Cortex of kidney (tissue), 1 donor: ENCODE measurements at places on chromosomes 2 and 18.

GRCh38 chr2:202821206-202822160, 50.1 kb downstream of the ICA1L start:
- no peak for DNase-seq

GRCh38 chr2:218217360-218218267, 625 bp downstream of the ARPC2 start:
- no peak for DNase-seq

DNA sequence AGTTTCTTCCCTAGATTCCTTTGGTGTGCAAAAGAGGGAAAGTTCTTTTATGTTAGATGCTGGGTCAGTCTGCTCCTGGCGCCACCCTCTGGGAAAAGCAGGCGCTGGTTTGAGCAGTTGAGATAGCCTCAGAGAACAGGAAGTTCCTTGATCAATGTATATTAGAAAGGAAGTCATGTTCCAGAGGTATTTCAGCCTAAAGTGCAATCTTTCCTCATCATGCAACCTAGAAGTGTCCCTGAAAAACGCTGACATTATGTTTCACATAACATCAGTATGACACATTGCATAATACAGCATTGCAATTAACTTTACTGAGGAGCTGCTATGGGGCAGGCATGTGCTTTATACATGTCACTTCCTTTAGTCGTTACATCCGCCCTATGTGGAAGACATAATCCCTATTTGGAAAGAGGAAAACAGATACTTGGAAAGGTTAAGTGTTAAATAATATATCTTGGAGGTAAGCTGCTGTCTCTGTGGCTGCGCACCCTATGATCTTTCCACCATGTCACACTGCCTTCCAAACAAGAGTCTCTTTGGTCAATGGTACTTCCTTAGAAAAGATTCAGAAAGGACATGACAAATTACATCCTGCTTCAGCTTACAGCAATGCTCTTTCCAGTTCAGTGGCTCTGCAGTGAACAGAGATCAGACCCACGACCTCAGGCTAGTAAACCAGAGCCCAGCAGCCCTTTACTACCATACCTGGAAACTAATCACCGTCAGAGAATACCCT, 369.7 kb downstream of the RAD51AP2 start:
- no peak for DNase-seq

DNA sequence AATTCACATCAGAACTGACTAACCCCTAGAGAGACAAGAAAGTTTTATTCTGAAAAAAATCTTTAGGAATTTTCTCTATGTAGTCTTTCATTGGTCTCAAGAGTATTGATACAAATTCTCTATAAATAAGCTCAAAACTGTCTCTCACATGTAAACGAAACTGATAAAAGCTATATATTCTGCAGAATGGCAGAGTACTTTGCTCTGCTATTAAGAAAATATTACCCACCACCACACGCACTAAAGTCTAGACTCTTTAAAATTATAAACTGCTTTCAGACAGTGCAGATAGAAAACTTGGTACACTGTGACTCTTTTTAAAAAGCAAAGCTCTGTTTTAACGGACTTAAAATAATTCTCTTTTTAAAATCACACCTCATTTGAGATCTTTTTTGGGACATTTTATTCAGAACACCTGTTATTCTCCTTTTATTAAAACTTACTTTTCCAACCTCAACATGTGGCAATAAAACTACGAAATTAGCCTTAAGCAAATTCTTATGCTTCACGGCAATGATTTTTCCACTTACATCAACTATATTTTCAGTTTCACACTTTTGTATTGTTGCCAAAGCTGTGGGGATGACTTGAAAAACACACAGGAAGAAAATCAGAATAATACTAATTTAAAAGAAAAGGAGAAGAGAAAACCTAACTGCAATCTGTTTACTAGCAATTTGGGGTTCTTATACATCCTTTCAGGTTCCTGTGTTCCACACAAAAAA, 58.0 kb downstream of the CCDC88A start:
- DNase-seq = no peak

- DNase-seq = no peak
Observed at GRCh38 chr18:4636967-4637366, 181.9 kb upstream of the DLGAP1 start.

- DNase-seq = no peak
Observed at GRCh38 chr2:236061899-236062298, 106.3 kb downstream of the GBX2 start.

GRCh38 chr2:62287899-62288880, 92.3 kb downstream of the B3GNT2 start:
- DNase-seq = no peak

GRCh38 chr18:54924948-54925347, 34.3 kb downstream of the CCDC68 start:
- DNase-seq = no peak

DNA sequence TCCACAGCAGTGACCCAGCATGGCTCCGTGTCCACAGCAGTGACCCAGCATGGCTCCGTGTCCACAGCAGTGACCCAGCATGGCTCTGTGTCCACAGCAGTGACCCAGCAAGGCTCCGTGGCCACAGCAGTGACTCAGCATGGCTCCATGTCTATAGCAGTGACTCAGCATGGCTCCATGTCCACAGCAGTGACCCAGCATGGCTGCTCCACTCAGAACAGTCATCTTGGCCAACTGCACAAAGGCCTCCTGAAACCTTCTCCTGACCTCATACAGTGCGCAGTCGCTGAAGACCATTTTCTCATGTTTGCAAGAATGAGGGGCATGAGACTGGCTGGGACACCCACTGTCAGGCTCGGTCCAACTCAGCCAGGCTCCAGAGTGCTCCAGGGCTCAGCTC, 333.4 kb upstream of the RAB6C start:
- no peak for DNase-seq

GRCh38 chr2:24913911-24914310, 6.1 kb downstream of the ADCY3 start:
- no peak for DNase-seq

DNA sequence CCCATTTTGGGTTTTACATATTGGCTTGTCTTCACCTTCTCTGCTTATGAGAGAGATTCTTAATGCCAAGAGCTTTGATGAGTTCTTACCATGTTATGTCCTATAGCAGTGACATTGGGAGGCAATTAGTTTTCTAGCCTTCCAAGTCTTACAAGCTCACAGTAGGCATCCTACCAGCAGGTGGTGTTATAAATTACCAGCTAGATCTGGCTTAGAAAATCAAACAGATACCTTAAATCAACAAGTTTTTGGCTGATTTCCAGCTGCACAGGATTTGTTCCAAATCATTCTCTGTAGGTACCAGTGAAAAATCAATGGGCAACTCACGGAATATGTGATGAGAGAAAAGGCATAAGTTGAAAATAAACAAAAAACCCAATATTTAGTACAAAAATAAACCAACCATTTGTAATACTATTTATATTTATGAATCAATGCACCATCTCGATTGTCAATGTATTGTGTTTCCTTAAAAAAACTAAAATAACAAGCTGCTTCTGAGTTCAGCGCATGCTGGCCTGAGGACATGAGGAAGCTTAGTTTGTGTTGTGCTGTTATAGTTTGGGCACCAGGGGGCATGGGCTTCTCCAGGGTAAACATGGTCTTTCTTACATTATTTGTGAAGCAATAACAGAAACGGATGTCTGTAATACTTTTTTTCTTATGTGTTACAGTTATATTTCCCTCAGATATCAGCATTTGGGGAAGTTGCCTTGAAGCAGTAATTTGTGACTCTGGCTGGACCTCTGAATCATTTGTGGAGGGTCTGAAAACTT, 34.1 kb upstream of the NXPH2 start:
- DNase-seq = no peak

DNA sequence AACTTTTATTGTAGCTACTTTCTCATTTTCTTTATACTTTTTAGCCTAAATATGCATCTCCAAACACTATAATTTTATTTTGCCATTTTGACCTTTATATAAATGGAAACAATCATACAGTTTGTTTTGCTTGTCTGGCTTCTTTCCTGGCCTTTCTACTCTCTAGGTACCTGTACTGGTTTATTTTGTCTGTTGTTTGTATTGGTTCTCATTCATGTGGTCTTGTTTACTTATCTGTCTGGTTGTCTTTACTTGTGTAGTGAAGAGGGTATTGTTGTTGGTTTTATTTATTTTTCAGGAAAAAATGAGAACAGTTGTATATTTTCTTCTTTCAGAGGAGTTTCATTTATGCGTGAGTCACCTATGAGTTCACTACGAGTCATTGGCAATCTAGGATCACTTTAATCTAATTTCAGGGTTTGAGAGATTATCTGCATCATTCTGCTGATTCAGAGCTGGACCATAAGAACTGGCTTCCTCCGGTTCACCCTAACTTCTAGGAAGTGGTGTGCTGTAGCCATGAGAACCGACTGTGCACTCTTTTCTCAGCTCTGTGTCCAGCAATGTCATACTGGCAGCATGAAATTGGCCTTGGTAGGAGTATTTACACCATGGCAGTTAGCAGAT, 33.1 kb upstream of the HDAC4 start:
- no peak for DNase-seq

DNA sequence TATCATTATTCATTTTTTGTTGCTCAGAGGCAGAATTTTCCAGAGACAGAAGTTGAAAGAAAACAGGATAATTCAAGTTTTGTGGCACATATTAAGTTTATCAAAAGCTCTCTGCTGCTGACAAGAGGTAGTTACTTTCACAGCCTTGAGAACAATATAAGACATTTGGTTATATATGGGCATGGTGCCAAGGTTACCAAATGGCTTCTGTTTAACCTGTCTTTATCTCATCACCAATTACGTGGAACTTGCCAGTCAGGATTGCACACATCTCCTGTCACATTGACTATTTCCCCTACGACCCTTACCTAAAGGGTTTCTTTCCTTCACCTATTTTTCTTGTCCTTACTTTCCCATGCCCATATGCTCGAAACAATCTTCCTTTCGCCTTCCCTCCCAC, 35.9 kb downstream of the KLF7 start:
- no peak for DNase-seq

GRCh38 chr18:12867441-12868123, 16.5 kb downstream of the PTPN2 start:
- DNase-seq = no peak

DNA sequence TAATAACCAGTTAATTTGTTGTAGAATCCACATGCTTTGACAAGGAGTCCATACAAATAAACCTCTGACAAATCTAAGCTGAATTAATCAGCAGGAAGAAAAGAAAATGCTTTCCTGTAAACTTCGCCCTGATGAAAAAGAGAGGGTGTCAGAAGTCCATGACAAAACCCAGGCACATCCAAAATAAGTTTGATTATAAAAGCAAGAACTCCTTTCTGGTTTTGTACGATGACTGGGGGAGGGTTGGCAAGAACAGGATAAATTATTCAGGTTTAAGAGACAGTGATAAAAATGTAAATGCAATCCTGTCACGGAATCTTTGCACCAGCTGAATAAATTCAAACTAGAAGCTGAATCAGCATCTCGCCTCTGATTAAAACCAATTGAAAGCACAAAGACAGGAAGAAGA, 469.2 kb upstream of the TNP1 start:
- DNase-seq = no peak
